Immature natural killer cell (primary cell): ENCODE measurements at places on chromosomes 2 and 18. TPM values are rescaled to one million over a fixed set of nuclear protein-coding genes. Genes with fewer than 3 reads are reported as not detected.

DNA sequence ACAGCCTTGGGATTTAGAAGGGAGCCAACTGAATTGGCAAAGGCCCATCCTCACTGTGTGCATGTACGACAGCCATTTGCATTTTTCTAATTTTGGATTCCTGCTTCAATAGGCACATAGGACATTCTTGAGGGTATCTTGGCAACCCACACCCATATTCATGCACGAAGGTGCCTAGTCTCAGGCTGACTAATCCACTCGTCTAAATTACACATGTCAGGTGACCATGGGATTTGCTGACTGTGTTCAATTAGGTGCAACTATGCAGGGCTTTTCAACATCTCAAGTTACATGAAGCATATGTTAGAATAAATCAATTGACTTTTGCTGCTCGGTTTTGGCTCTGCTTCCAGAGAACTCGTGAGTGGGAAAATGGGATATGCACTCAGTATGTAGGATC lies 249.7 kb downstream of the SP3 start:
- no peak for DNase-seq

DNA sequence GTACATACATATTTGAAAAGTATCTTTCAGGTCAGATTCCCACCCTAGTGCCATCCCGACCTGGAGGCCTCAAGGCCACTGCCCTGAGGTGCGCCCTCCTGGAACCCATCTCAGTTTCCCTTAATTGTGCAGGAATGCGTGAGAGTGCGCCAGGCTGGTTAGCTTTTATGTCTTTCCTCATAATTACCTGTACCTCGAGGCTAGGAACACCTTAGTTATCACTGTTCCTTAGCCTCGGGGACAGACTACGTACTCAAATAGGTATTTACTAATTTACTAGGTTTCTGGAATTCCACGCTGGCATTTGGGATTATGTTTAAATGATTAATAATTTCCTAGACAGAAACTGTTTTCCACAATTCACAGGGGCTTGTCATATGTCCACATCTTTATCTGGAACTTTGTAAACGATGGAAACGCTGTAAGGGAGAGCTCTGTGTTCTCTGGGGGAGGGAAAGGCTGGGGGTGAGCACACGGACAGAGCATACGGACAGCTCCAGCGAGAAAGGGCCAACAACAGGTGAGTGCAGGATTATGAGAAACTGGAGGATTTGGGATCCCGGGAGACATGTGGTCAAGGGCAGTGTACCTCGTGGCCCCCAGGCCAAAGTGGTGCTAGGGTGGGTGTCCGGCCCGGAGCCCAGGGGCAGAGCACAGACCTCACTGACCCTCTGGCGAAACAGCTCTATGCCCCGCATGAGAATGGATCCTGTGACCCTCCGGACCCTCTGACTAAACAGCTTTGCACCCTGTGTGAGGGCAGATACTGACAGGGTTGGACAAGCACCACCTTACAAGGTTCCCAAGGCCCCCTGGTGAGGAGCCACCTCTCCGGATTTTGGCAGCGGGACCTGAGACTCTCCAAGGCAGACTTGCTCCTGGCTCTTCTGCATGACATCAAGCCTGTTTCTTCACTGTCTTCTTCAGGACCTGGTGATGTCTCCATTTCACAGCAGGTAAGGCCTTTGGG lies 102.0 kb upstream of the PXDN start:
- DNase-seq: no peak

DNA sequence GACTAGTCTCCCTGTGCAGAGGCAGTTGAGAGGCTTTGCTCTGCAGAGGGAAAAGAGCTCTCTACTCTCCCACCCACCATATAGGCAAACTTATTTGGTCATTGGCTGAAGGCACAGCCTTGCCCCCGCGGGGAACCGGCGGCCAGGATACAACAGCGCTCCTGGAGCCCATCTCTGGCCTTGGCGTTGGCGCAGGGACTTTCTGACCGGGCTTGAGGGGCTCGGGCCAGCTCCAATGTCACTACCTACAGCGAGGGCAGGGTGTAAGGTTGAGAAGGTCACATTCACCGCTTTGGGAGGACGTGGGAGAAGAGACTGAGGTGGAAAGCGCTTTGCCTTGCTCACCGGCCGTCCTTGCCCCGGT lies 2.2 kb downstream of the ONECUT2 start:
- DNase-seq: no peak

GRCh38 chr2:101272045-101272784 lies 19.5 kb downstream of the CNOT11 start:
- no peak for DNase-seq

GRCh38 chr2:217449444-217449843 lies 553.4 kb downstream of the TNS1 start:
- no peak for DNase-seq

FZD7 gene
- 0.31 TPM for polyA plus RNA-seq

IL36RN gene
- polyA plus RNA-seq: not detected

ABCB11 gene
- not detected for polyA plus RNA-seq

ACMSD gene
- not detected for polyA plus RNA-seq
